Activated CD4-positive, CD25-positive, alpha-beta regulatory T cell treated with anti-CD3 and anti-CD28 coated beads, Interleukin-2, amount 50 U/mL, for 24 hours (primary cell): ENCODE measurements at places on chromosomes 13 and 19.

- ATAC-seq = no peak
Measured at GRCh38 chr13:80074143-80074752, 266.7 kb downstream of the SPRY2 start.

DNA sequence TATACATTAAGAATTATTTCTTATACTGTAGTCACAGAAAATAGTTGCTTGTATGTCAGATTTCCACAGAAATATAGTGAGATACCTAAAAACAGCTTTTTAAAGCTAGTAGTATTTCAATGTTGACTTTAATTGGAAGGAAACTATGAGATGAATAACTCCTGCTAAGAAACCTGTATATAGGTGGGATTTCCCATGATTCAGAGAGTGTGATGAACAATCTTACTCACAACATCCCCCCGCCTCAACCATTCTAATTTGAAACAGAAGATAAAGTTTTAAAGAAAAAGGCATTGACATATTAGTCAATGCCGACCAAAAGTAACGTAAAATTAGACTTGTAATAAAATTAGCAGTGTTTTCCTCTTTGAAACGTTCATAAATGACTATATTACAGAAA lies 1.4 kb upstream of the MIR17HG start:
- peak; percentile 22 for ATAC-seq

GRCh38 chr13:74289107-74289506 lies 154.9 kb upstream of the KLF12 start:
- ATAC-seq = no peak

DNA sequence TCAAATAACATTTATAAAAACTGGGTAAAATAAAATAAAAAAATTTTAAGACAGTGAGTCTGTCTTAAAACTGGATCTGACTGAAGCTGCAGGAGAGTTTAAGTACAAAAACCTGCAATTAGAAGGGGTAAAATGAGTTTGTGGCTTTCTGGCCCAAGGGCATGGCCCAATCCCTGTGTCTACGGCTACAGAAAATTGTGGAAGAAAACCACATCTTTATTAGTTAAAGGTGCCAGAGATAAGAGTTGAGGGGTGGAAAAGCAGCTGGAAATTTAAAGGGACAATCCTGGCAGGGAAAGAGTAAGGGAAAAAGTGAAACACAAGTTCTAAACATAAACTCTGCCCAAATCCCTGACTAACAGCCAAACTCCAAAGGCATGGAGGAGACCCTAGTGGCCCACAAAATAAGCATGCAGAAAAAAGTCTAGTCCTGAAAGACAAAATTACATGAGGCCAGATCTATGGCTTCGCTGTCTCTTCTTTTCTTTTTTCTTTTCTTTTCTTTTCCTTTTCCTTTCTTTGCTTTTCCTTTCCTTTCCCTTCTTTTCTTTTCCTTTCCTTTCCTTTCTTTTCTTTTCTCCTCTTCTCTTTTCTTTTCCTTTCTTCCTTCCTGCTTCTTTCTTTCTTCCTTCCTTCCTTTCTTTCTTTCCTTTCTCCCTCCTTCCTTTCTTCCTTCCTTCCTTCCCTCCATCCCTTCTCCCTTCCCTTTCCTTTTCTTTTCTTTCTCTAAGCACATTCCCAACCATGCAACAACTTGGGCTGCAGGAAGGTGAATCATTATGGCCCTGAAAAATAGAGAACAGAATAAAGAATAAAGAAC lies 23.5 kb upstream of the DLEU7 start:
- no peak for ATAC-seq

DNA sequence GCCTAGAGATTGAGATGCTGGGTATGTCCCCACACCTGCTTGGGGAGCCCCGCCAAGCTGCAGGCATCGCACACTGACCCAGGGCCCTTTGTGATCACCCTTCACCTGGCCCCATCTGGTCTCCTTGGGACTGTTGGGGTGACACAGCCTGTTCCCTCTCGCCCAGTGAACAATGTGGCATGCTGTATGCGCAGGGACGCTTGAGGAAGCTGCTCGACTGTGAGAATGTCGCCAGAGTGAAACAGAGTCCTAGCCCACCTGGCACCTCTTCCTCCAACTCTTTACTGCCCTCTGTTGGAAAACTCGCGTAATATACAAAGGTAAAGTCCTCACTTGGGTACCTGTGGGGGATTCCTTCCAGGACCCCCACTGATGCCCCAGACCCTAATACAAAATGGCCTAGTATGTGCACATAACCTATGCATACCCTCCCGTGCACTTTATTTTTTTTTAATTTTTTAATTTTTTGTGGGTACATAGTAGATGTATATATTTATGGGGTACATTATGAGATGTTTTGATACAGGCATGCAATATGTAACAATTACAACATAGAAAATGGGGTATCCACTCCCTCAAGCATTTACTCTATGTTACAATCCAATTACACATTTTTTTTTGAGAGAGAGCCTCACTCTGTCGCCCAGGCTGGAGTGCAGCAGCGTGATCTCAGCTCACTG lies 9.0 kb downstream of the BLOC1S3 start:
- ATAC-seq = peak; percentile 63

DNA sequence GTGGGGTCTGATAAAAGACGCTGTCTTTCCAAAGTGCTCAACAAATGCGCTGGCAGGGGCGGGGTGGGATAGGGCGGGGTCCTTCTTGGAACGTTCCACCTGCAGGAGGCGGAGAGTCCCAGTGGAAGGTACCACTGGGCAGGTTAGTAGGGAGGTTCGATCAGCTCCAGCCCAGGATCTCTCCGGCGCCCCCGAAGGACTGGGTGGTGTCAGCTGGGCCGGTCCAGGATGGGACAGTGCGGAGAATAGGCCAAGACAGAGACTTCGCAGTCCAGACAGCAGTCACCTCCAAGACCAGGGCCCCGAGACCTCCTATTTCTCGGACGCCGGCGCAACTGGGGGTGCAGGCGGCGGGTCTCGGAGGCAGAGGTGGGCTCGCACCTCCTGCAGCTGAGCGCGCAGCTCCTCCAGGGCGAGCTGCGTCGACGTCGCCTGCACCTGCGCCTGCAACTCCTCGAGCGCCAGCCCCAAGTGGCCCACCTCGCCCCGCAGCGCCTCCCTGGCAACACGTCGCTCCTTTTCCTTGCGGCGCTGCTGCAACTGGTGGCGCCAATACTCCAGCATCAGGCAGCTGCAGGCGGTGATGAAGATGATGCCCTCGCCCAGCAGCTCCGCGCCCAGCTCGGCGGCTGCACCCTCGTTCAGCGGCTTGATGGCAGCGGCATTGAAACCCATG lies 21.6 kb downstream of the VASP start:
- no peak for ATAC-seq

GRCh38 chr19:16061943-16062342 lies 14.4 kb upstream of the TPM4 start:
- peak; percentile 44 for ATAC-seq

DNA sequence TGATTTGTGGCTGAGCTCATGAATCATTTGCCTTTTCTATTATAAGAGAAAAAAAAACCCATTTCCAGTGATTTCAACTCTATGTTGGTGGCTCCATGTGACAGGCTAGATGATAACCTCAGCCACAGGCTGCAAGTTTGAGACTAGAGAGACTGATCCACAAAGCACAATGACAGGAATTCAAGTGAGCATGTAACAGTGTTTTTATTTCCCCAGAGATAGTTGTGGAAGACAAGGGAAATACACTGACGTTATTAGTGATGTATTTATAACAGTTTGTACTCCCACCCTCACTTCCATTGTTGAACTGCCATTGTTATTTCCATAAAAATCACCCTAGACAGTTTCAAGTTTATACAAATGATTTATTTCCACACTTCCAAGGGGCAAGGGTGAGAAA lies 27.9 kb upstream of the EDNRB start:
- no peak for ATAC-seq
